ENCODE measurements at places on chromosomes 12 and 14.

- peak; percentile 89 for DNase-seq
Measured at GRCh38 chr14:67599698-67600561, at the start of gene PIGH. Gene PIGH, minus strand, starts transcription at chr14:67600268. Its CDS starts 65 bp downstream, at chr14:67600203.

DNA sequence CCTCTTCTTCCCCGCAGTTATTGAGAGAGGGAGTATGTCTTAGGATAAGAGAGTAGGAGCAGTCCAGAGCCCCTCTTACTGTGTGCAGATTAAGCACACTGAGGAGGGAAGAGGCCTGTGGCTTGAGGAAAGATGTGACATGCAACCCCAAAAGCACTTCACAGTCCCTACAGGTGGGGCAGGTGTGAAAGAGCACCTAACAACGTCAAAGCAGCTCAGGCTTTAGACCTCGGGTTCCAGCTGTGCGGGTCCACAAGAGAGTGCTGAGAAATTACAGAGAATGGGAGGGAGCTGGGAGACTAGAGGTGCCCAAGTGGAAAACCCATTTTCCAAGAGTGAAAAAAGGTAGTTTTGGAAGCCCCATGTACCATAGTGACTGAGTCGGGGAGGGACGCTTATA lies 127.6 kb downstream of the SLC25A47 start:
- DNase-seq = no peak

DNA sequence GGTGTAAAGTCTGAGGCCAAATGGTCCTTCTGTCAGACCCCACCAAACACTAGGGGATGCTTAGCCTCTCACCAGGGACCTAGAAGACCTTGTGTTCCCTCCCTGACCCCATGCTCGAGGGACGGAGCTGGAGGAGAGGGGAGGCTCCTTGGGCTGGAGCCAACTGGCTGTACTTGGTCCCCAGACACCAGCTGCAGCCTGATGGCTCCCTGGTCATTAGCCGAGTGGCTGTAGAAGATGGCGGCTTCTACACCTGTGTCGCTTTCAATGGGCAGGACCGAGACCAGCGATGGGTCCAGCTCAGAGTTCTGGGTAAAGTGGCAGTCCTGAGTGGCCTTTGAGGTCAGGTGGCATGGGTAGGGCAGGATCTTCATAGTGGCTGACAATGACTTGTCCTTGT lies 29.0 kb downstream of the PAPLN start:
- no peak for DNase-seq

DNA sequence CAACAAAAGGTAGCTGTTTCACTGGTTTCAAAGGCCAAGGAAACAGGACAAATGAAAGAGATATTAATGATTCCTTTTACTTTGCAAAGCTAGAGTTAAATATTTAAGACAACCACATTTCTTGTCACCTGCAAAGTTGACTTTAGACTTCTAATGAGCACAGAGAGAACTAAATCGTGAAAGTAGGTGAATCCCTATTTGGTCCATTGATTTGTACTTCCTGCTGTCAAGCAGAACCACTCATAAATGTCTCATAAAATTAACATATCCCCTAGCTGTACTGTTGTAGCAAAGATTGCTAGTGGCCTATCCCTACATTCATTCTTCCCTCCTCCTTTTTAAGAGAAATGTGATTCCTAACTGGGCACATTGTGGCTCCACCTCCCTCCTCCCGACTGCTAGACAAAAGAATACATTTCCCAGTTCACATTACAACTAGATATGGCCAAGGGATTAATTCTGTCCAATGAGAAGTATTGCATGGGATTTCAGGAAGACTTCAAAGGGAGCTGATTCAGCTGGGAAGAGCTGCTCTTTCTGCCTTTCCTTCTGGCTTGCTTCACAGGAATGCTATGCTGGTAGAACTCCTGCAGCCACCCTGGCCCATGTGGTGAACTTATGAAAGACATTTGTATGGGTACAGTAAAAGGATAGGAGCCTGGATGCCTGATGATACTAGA lies 227.5 kb upstream of the ABCD2 start:
- no peak for DNase-seq

DNA sequence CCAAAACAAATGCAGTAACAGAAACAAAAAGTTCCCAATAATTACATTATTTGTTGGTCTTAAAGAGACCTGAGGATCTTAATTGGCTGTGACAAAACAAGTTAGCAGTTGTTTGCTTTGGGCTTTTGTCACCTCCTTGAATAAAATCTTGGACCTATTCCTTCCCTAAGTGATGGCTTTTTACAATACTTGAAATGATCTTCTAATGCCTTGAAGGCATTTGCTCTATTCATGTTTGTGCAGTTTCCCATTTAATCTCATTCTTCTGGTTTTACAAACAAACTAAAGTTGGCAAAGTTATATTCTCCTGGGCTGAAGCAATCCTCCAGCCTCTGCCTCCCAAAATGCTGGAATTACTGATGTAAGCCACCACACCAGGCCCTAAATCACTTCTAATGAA lies 98.8 kb downstream of the OSBPL8 start:
- DNase-seq = no peak

GRCh38 chr14:100862277-100862676 lies 36.4 kb downstream of the MEG3 start:
- DNase-seq = no peak

DNA sequence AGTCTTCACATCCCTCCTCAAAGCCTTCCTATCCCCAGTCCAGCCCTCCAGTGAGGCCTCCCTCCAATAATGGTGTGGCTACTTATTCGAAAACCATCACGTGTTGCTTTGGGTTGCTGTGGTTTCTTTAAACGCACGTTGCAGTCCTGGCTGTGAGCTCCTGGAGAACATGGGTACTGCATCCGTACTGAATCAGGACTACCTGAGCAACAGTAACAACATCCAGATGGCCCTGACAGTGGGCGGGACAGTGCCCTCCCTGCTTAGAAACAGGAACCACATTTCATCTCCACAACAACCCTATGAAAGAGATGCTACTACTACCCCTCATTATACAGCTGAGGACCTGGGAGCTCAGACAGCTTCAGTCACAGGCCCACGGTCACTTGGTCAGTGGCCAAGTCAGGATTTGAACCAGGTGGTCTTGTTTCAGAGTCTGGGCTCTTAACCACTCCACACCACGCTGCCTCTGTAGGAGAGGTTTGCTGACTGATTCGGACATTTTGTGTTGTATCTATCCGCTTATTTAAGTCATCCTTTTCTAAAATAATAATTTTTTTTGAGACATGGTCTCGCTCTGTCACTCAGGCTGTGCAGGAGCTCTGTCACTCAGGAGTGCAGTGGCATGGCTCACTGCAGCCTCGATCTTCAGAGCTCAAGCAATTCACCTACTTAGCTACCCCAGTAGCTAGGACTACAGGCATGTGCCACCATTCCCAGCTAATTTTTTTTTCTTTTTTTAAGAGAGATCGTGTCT lies 104.8 kb downstream of the DPF3 start:
- peak; percentile 18 for DNase-seq

DNA sequence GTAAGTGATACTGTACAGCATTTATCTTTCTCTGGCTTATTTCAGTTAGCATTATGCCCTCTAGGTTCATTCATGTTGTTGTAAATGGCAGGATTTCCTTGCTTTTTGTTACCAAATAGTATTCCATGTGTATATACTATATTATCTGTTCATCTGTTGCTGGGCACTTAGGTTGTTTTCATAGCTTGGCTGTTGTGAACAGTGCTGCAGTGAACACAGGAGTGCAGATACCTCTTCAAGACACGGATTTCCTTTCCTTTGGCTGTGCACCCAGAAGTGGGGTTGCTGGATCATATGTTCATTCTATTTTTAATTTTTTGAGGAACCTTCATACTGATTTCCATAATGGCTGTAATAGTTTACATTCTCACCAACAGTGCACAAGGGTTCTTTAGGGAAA lies 21.5 kb downstream of the EP400 start:
- no peak for DNase-seq

- DNase-seq = no peak
Measured at GRCh38 chr12:98328467-98328866, 186.9 kb upstream of the TMPO start.

DNA sequence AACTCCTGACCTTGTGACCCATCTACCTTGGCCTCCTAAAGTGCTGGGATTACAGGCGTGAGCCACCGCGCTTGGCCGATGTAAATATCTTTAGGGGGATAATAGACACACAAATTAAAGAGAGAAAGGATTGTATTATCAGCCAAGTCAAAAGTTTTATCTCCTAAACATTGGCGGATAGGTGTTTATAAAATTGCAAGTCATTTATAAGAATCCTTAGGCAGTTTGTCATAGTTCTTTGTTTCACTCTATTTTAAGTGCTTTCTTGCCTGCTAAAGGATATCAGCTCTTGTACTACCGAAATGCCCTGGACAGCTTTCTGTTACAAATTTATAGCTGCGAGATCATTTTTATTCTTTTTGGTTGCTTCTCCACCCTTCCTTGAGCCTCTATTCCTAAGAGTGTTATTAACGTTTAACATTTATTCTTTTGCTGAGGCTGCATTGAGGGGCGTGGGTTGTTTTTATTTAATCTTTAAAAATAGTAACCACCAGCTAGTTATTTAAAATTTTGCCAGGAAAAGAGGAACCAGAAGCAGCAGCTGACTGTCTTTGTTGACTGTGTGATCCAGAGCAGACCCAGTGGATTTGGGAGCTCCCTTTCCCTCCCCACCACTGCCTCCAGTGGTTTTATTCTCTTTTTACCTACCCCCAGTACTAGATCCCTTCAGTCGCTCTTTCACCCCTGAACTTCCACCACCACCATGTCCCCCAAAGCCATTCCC lies 106.4 kb downstream of the DIP2B start:
- DNase-seq = no peak

GRCh38 chr12:64506955-64507354 lies 55.0 kb downstream of the TBK1 start:
- DNase-seq = no peak

- no peak for DNase-seq
Measured at GRCh38 chr12:126389961-126390360, 1324.7 kb downstream of the AACS start.

DNA sequence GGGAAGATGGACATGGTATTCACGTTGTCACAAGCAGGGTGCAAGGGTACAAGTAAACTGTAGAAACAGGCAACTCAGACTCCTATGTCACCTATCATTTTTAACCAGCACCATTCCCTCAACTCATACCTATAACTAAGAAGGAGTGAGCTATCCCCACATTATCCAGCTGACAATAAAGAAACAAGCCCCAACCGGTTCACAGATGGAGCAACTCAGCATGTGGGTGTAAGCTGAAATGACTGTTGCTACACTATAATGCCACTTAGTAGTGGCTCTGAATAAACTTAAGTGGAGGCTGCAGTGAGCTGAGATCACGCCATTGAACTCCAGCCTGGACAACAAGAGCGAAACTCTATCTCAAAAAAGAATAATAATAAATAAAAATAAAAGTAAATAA lies 829.5 kb upstream of the MDGA2 start:
- DNase-seq = no peak

DNA sequence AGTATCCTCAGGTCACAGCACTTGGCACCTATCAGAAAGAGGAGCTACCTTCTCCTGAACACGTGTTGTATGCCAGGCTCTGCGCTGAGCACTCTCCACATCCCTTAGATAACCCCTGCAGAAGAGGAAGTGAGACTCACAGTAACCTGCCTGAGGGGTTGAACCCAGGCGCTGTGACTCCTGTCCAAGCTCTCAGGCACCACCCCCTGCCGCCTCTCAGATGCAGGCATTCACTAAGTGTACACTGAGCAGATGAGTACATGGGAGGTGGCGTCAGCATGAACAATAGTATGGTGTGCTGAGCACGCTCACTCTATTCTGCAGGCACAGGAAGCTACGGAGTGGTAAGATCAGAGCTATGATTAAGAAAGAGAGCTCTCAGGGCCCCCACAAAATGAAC lies 21.0 kb upstream of the RIC8B start:
- peak; percentile 97 for DNase-seq

All from RPMI8226 (cell line).